Activated CD4-positive, alpha-beta memory T cell treated with anti-CD3 and anti-CD28 coated beads for 36 hours (primary cell): ENCODE measurements at places on chromosomes 3 and 15. TPM values are rescaled to one million over a fixed set of nuclear protein-coding genes. Genes with fewer than 3 reads are reported as not detected.

PLSCR2 gene
- total RNA-seq: not detected

ZBED2 gene
- total RNA-seq: 610 TPM

ZNF860 gene
- total RNA-seq: not detected

GUCA1C gene
- total RNA-seq: not detected

ACAN gene
- total RNA-seq: not detected

NCBP2 gene
- 83.0 TPM for total RNA-seq

COX5A gene
- total RNA-seq: 322 TPM

PRSS50 gene
- not detected for total RNA-seq

CA12 gene
- total RNA-seq: 0.07 TPM

SHC4 gene
- total RNA-seq: 1.9 TPM

PLSCR4 gene
- total RNA-seq: not detected

FANCD2OS gene
- total RNA-seq: not detected

DNAH1 gene
- 13.2 TPM for total RNA-seq

DNA sequence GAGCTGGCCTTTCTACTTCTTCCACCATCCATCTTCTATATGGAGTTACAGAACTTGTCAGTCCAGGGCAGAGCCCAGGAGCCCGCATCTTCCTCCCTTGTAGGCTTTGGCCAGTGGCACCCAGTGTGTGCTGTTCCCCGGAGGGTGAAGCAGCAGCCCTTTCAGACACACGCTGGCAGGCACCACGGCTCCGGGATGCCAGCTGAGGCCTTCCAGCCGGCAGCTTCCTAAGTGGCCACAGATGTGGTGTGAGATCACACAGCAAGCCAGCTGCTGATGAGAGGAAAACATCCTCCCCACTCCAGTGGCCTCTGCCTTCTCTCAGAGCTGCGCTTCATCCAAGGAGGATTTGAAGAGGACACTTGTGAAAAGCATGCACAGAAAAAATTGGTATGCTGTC is 24.1 kb downstream of the CRABP1 start:
- no peak overlapping the region for H3K4me3 ChIP-seq
- no peak overlapping the region for H3K27ac ChIP-seq
- no peak for DNase-seq

GRCh38 chr3:11312166-11312565 is 40.0 kb downstream of the ATG7 start:
- DNase-seq: no peak
- H3K27me3 ChIP-seq: no peaks in the 10 kb centered on the region
- no peak overlapping the region for H3K4me3 ChIP-seq

DNA sequence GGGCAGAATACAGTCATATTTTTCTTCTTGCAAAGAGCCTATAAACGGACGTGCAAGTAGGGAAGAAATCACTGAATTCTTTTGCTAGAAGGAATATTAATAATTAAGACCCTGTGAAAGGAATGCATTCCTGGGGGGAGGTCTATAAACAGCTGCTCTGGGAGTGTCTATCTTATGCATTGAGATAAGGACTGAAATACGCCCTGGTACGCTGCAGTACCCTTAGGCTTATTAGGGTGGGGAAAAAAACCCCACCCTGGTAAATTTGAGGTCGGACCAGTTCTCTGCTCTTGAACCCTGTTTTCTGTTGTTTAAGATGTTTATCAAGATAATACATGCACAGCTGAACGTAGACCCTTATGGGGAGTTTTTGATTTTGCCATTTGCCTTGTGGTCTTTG is 100.0 kb upstream of the KBTBD8 start:
- no peaks in the 10 kb centered on the region for H3K4me1 ChIP-seq
- peaks cover 3% of the 10 kb centered on the region for H3K36me3 ChIP-seq
- no peak for DNase-seq
- H3K4me3 ChIP-seq: no peak overlapping the region
- no peaks in the 10 kb centered on the region for H3K27me3 ChIP-seq

GRCh38 chr15:84755736-84756527 is 7.5 kb downstream of the ZNF592 start:
- no peaks in the 10 kb centered on the region for H3K27me3 ChIP-seq
- no peak for DNase-seq
- no peak overlapping the region for H3K4me3 ChIP-seq
- peak overlapping the region; percentile 38 for H3K27ac ChIP-seq

- no peak overlapping the region for H3K4me3 ChIP-seq
- H3K27me3 ChIP-seq: no peaks in the 10 kb centered on the region
- H3K4me1 ChIP-seq: peaks cover 18% of the 10 kb centered on the region
- no peak for DNase-seq
- no peak overlapping the region for H3K27ac ChIP-seq
Measured at GRCh38 chr15:45414215-45414885, 36.0 kb upstream of the GATM start.

DNA sequence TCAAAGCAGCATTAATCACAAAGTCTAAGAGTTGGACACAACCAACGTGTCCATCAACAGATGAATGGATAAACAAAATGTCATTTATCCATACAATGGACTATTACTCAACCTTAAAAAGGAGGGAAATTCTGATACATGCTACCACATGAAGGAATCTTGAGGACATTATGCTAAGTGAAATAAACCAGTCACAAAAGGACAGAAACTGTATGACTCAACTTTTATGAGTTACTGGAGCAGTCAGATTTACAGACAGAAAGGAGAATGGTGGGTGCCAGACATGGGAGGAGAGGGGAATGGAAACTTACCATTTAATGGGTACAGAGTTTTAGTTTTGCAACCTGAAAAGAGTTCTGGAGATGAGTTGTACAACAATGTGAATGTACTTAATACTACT is 43.0 kb upstream of the SEC13 start:
- H3K27me3 ChIP-seq: peaks cover 18% of the 10 kb centered on the region
- H3K36me3 ChIP-seq: no peaks in the 10 kb centered on the region
- DNase-seq: peak; percentile 37
- H3K27ac ChIP-seq: no peak overlapping the region
- H3K4me3 ChIP-seq: no peak overlapping the region
- H3K4me1 ChIP-seq: peaks cover 47% of the 10 kb centered on the region

DNA sequence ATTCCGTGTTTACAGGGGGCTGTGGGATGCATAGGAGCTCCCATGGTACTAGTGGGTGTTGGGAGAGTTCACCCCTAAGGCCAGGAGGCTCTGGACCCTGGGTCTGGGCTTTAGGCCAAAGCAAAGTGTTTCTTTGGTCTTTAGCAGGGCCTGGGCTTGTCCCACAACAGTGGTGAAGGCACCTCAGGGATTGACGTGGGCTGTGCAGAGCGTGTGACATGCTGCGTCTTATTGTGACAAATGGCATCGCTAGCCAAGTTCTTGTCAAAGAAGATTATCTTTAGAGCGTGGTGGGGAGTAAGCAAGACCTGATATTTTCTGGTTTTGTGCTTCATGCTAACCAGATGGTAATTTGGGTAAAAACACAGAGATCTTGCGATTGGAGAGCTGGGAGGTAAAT is 170.1 kb downstream of the APBA2 start:
- peaks cover 6% of the 10 kb centered on the region for H3K36me3 ChIP-seq
- no peaks in the 10 kb centered on the region for H3K27me3 ChIP-seq
- peaks cover 9% of the 10 kb centered on the region for H3K4me1 ChIP-seq
- no peak overlapping the region for H3K4me3 ChIP-seq
- H3K27ac ChIP-seq: no peak overlapping the region

DNA sequence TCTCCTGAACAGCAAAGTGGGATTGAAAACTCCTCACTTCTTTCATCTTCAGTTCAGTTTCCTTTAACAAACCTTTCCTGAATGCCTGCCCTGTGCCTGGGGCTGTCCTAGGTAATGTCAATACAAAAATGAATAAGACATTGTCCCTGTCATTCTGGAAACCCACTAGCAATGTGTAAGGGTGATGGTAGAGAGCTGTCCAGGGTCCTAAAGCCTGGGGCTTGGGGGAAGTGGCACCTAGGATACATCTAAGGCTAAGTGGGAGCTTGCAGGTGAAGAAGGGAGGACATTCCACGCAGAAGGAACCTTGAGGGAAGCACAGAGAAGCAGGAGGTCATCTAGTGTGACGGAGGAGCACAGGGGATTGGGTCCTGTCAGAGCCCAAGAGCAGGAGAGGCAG is 212.7 kb upstream of the PPP2R3A start:
- H3K36me3 ChIP-seq: no peaks in the 10 kb centered on the region
- no peak overlapping the region for H3K27ac ChIP-seq
- no peaks in the 10 kb centered on the region for H3K4me1 ChIP-seq
- H3K27me3 ChIP-seq: no peaks in the 10 kb centered on the region

- no peaks in the 10 kb centered on the region for H3K27me3 ChIP-seq
- no peak overlapping the region for H3K4me3 ChIP-seq
- H3K36me3 ChIP-seq: no peaks in the 10 kb centered on the region
- no peaks in the 10 kb centered on the region for H3K4me1 ChIP-seq
- H3K27ac ChIP-seq: no peak overlapping the region
- no peak for DNase-seq
Measured at GRCh38 chr3:11929531-11929930, 74.7 kb upstream of the SYN2 start.

GRCh38 chr3:186605561-186606545 is 7.0 kb upstream of the AHSG start:
- no peak overlapping the region for H3K27ac ChIP-seq
- DNase-seq: no peak
- no peak overlapping the region for H3K4me3 ChIP-seq
- no peaks in the 10 kb centered on the region for H3K36me3 ChIP-seq

GRCh38 chr15:42056934-42057798 is 36.3 kb upstream of the PLA2G4E start:
- no peaks in the 10 kb centered on the region for H3K36me3 ChIP-seq
- no peak overlapping the region for H3K27ac ChIP-seq
- peaks cover 24% of the 10 kb centered on the region for H3K27me3 ChIP-seq
- peaks cover 13% of the 10 kb centered on the region for H3K4me1 ChIP-seq
- H3K4me3 ChIP-seq: peak overlapping the region; percentile 48
- DNase-seq: peak; percentile 81

GRCh38 chr3:111954228-111954990 is 24.4 kb upstream of the ABHD10 start:
- H3K27me3 ChIP-seq: no peaks in the 10 kb centered on the region
- H3K27ac ChIP-seq: no peak overlapping the region
- H3K4me3 ChIP-seq: no peak overlapping the region
- H3K4me1 ChIP-seq: no peaks in the 10 kb centered on the region
- no peaks in the 10 kb centered on the region for H3K36me3 ChIP-seq

DNA sequence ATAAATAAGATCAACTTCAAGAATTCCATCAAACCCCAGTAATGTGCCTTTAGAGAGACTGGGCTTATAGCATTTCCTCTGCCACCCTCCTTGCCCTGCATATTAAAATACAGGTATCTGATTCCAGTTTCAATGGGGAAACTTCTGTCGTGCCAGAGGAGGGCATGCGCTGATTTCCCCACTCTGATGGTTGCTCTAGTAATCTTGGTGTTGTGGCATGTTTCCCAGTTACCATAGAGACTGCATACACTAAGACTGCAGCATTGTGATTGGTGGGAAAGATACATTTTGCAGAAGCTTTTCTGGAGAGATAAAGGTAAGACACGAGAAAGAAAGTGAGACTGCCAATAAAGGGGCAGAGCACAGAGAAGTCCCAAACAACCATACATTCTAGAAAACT is 225.6 kb downstream of the TIGIT start:
- DNase-seq: no peak
- H3K36me3 ChIP-seq: no peaks in the 10 kb centered on the region
- no peaks in the 10 kb centered on the region for H3K27me3 ChIP-seq

GRCh38 chr15:96076350-96076749 is 254.2 kb upstream of the NR2F2 start:
- no peaks in the 10 kb centered on the region for H3K4me1 ChIP-seq
- H3K27me3 ChIP-seq: peaks cover 1% of the 10 kb centered on the region
- DNase-seq: no peak
- H3K4me3 ChIP-seq: no peak overlapping the region
- H3K36me3 ChIP-seq: no peaks in the 10 kb centered on the region
- H3K27ac ChIP-seq: no peak overlapping the region

- no peak overlapping the region for H3K4me3 ChIP-seq
- no peaks in the 10 kb centered on the region for H3K4me1 ChIP-seq
Measured at GRCh38 chr3:144241404-144241803, 269.8 kb downstream of the DIPK2A start.

- peaks cover 2% of the 10 kb centered on the region for H3K27me3 ChIP-seq
- H3K36me3 ChIP-seq: peaks cover 7% of the 10 kb centered on the region
- peaks cover 36% of the 10 kb centered on the region for H3K4me1 ChIP-seq
- no peak for DNase-seq
- H3K4me3 ChIP-seq: peak overlapping the region; percentile 83
- H3K27ac ChIP-seq: peak overlapping the region; percentile 58
Measured at GRCh38 chr15:78943692-78944091, 1.2 kb downstream of the CTSH start.

DNA sequence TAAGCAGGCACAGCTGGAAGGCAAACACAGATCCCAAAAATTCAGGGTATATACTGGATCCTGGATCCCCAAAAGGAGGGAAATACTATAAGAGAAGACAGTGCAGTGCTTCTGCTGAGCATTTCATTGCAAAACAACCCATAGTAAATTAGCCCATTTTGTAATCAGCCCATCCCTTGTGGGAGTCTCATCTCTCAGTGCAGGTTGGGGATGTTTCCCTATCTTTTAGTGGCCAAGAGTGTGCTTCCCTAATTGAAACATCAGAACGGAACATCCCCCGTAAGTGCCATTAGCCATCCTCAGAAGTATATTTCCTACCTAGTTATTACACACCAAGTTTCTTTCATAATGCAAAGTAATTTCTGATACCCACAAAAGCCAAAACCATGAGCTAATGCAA is 11.2 kb upstream of the MTMR14 start:
- no peak overlapping the region for H3K4me3 ChIP-seq
- H3K27ac ChIP-seq: no peak overlapping the region
- H3K36me3 ChIP-seq: no peaks in the 10 kb centered on the region

- no peak for DNase-seq
- H3K4me1 ChIP-seq: no peaks in the 10 kb centered on the region
- H3K27me3 ChIP-seq: no peaks in the 10 kb centered on the region
- H3K27ac ChIP-seq: no peak overlapping the region
- H3K36me3 ChIP-seq: no peaks in the 10 kb centered on the region
Measured at GRCh38 chr3:58621086-58621830, 44.1 kb upstream of the FAM107A start.

- no peak for DNase-seq
- no peaks in the 10 kb centered on the region for H3K4me1 ChIP-seq
- H3K27me3 ChIP-seq: no peaks in the 10 kb centered on the region
- no peaks in the 10 kb centered on the region for H3K36me3 ChIP-seq
Measured at GRCh38 chr3:30986551-30986950, 92.1 kb upstream of the GADL1 start.

DNA sequence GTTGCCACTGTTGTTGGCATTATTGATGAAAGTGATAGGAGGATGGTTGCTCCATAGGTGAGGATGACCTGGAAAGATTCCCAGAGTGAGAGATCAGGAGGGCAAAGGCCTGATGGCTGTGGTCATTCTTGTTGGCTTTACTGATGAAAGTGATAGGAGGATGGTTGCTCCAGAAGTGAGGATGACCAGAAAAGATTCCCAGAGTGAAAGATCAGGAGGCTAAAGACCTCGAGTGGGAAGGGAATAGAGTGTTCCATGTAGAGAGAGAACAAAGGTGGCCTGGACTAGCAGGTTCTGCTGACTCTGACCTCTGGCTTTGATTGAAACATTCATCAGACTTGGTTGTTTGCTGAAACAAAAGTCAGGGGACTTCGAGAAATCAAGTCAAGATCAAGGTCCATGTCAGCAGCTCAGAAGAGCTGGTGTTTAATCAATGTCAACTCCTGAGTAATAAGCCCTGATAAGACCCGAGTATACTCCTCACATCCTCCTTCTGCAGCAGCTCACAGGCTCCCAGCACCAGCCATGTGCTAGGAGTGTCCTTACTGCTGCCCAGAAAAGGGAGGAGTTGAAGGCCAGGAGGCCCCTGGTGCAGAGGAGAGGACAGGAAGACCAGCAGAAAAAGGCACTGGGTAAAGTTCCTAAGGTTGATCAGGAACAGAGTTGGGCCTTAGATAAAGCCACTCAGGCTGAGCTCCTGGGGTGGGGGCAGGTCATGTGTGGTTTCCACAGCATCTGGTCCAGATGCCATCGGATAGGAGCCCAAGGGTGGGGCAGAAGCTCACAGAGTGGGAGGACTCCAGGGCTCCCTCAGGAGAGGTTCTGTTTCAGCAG is 19.9 kb downstream of the CYP8B1 start:
- no peak overlapping the region for H3K27ac ChIP-seq
- no peak overlapping the region for H3K4me3 ChIP-seq
- no peak for DNase-seq
